Stomach (tissue), 19 donors: ENCODE measurements at places on chromosomes 5 and 9. TPM values are rescaled to one million over a fixed set of nuclear protein-coding genes. Genes with fewer than 3 reads are reported as not detected.

DNA sequence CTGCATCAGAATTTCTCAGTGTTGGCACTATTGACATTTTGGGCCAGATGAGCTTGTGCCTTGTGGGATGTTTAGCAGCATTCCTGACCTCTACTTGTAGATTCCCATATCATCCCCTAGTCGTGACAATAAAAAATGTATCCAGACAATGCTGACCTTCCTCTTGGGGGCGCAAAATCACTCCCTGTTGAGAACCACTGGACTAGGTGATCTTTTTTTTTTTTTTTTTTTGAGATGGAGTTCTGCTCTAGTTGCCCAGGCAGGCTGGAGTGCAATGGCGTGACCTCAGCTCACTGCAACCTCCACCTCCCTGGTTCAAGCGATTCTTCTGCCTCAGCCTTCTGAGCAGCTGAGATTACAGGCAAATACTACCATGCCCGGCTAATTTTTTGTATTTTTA lies 22.6 kb downstream of the STXBP1 start:
- DNase-seq = no peak

GRCh38 chr9:18676525-18676924 lies 202.6 kb downstream of the ADAMTSL1 start:
- peak; percentile 10 for DNase-seq

Gene TSSK1B
- not detected for total RNA-seq

Gene NME5
- total RNA-seq = 1.5 TPM

Gene PHF24
- total RNA-seq = not detected

- no peak for DNase-seq
These were observed 156.8 kb downstream of the GDNF start for GRCh38 chr5:37683072-37683471.

DNA sequence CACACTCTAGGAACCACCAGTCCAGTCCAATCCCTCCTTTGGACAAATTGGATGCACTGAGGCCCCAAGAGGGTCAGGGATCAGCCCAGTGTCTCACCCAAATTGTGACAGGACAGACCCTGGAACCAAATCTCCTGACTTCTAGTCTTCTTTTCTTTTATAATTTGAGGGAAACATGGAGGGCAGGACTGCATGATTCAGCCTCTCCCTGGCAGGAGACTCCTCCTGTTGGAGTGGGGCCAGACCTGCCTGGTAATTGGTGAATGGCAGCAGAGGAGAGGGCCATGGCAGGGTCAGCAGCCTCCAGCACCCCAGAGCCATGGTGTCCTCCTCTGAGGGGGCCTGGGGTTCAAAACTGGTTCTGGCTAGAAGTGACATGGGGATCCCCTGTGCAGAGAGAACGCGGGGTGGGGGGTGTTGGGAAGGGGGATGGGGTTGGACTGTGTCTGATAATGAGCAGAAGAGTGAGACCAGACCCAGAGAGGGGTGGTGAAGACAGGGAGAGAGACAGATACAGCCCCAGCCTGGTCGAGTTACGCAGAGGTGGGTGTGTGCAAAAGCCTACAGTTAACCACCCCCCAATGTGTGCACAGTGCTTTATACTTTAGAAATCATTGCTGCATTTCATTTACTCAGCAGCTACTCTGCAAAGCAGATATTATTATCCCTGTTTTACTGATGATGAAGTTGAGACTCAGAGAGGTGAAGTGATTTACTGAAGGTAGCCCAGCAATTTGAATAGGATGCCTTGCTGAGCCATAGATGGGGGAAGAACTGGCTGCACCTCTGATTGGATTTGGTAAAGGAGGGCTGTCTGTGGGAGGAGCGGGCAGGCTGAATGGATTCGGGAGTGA lies 3.8 kb upstream of the SYNPO start:
- DNase-seq = peak; percentile 79

Gene TNFSF15
- 3.3 TPM for total RNA-seq

Gene PRR16
- total RNA-seq = 10.3 TPM

GRCh38 chr9:91677331-91677730 lies 253.7 kb upstream of the NFIL3 start:
- DNase-seq = no peak

Gene WDR70
- total RNA-seq = 27.2 TPM

DNA sequence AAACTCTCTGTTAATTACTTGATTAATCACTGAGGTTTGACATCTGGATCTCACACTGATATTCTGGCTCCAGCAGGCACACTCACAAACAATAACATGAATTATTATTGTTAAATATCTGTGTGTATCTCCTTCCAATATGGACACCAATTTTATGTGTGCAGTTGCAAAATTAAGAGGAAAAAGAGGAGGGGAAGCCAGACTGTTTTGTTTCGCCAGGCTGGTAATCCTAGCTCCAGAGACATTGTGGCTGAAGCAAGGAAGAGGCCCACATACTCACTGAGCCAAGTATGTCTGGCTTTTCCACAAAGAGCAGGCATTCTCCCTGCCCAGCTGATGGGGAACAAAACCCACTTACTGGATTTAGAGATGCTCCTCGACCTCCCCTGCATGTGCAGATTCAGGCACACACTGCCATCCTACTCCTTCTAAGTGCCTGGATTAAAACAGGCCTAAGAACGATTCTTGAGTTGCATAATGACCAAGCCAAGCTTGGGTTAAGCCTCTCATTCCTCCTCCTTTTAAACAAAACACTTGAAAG lies 181.9 kb downstream of the ESM1 start:
- DNase-seq = peak; percentile 38

GRCh38 chr9:89929315-89929672 lies 324.5 kb downstream of the GADD45G start:
- no peak for DNase-seq

GRCh38 chr5:66646570-66646969 lies 50.4 kb downstream of the MAST4 start:
- no peak for DNase-seq
